ENCODE measurements at places on chromosomes 6 and 20. TPM values are rescaled to one million over a fixed set of nuclear protein-coding genes. Genes with fewer than 3 reads are reported as not detected.

The ABCF1 gene
- 46.5 TPM for polyA plus RNA-seq

The LPIN3 gene
- 51.2 TPM for polyA plus RNA-seq

The RARS2 gene
- 23.3 TPM for polyA plus RNA-seq

The MCHR2 gene
- not detected for polyA plus RNA-seq

The CDSN gene
- polyA plus RNA-seq, result 0.03 TPM

The NECAB3 gene
- polyA plus RNA-seq, result 25.7 TPM

The NMBR gene
- polyA plus RNA-seq, result 0.03 TPM

The ENPP4 gene
- polyA plus RNA-seq, result 6.0 TPM

The B3GAT2 gene
- 0.09 TPM for polyA plus RNA-seq

The FAM120B gene
- polyA plus RNA-seq, result 11.1 TPM

The NKX2-4 gene
- not detected for polyA plus RNA-seq

The CAGE1 gene
- not detected for polyA plus RNA-seq

Measured in adipose tissue (tissue), 3 donors.